ENCODE measurements at places on chromosomes 7 and 10.

- DNase-seq: peak; percentile 16
These were observed 70.2 kb downstream of the PRTFDC1 start for GRCh38 chr10:24882047-24882698.

- no peak for DNase-seq
These were observed 51.2 kb downstream of the SRPK2 start for GRCh38 chr7:105337529-105337928.

- no peak for DNase-seq
These were observed 334.1 kb downstream of the GLRX3 start for GRCh38 chr10:130470286-130470685.

- no peak for DNase-seq
These were observed 51.6 kb upstream of the PAX2 start for GRCh38 chr10:100693821-100694220.

DNA sequence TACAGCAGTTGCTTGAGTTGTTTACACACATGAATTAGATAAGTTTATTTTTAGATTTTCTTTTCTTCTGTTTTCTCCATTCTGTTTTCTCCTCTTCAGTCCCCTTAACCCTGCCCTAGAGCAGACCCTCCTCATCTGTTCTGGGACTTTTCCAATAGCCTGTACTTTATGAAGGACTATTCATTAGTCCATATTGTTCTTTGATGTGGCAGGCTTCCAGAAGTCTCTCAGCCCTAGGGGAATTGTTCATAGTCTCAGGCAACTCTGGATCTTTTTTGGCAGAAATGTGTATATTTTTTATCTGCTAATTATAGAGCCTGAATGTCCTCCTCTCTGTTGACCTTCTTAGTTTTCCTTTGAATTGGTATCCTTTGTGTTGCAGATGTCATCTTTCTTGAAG lies 25.4 kb downstream of the KAT6B start:
- DNase-seq: no peak

DNA sequence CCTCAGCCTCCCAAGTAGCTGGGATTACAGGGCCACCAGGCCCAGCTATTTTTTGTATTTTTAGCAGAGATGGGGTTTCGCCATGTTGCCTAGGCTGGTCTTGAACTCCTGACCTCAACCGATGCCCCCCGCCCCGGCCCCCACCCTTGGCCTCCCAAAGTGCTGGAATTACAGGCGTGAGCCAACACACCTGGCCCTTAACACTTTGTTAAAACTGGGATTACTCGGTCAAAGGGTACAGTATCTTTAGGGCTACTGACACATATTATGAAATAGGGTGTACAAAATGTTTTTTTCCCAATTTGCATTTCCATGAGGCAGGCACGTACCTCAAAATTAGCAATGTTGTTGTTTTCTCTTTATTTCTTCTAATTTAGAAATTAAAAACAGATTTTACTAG lies 11.5 kb downstream of the NUDT5 start:
- DNase-seq: no peak

DNA sequence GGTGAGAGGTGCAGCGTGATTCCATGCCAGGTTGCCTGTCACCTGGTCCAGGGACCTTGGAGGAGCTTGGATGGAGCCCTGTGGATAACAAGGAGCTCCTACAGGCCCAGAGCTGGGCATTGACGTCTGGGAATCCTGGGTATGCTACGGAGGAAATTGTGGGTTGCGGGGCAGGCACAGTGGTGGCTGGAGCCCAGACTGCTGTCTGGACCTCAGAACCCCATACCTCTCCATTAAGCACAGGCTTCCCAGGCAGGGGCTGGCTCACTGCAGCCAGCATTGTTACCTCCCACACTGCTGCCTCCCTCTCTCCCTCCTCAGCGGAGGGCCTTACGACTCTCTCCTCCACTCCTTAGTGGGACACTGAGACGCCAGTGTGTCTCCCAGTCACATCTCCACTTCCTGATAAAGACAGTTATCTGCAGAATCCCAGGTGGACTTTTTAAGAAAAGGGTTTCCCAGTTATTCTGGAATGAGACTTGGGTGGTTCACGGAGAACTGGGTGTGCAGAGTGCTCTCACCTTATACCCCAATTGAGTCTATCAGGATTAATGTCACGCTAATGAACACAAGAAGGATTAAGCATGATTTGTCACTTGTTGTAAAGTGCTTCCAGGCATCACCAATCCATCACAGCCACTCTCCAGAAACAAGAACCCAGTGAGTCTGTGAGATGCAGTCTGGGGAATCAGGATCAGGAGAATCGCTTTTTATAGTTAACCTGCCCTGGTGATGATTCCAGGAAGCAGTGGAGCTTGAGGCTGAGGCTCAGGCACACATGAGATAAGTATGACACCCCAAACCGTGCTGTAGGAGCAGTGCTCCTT lies 309.4 kb downstream of the RPS24 start:
- no peak for DNase-seq

GRCh38 chr10:80691441-80691840 lies 153.7 kb downstream of the SH2D4B start:
- DNase-seq: no peak

- no peak for DNase-seq
These were observed 3.7 kb downstream of the TRIL start for GRCh38 chr7:28954471-28954870.

DNA sequence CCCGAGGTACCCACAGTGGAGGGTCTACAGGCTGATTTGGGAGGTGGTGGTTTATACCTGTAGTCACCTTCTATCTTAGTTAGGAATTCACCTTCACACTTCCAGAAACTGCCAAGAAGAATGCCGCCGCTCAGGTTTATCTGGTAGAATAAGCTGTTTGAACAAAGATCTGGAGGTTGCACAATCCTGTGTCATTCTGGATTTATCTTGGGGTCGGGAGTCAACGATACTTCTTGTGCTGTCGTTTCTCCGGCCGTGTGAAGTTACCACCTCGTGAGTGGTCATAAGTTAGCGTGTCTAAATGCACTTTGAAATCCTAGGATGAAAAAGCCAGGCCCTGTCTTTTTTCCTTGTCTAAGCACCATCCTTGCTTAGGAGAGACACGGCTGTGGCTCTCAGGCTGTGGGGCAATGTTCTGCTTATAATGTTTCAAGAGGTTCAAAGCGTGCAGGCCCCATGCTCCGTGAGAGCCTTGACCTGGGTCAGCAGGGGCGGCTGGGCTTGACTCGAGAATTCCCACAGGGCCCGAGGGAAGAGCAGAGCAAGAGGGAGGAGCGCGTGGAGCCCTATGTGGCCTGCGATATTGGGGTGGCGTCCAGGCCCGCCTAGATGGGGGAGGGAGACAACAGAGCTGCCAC lies 35.5 kb downstream of the GRIFIN start:
- no peak for DNase-seq

- no peak for DNase-seq
These were observed 27.7 kb downstream of the HIP1 start for GRCh38 chr7:75711076-75711475.

GRCh38 chr10:48454302-48455054 lies 148.0 kb downstream of the MAPK8 start:
- DNase-seq: no peak

DNA sequence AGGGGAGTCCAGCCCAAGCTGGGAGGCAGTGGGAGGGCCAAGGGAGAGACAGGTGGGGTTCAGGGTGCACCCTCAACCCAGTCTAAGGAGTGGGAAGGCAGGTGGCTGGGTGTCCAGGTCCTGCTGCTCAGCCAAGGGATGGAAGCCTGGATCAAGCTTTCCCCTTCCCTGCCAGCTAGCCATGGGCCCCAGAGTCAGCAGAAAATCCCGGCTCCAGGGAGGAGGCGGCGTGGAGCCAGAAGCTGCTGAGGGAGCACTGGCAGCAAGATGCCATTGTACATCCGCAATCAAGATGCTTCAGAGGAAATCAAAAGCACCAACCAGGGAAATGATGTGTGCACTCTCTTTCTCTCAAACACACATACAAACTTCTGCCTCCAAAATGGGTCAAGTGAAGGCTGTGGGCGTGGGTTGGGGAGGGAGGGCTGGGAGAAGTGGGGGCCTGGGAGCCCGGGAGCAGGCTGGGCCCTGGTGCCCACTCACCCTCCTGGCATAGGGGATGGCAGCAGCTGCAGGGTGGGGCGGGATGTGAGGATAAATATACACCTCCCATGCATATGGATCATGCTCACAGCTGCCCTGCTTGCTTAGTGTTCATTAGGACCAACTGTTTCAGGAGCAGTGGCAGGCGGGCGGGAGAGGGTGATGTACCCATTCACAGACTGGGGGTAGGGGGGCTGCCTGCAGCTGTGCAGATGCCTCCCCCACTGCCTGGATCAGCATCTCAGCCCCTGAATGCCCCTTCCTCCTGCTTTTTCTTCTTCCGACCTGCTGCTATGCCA lies 24.2 kb downstream of the TRIM8 start:
- no peak for DNase-seq

DNA sequence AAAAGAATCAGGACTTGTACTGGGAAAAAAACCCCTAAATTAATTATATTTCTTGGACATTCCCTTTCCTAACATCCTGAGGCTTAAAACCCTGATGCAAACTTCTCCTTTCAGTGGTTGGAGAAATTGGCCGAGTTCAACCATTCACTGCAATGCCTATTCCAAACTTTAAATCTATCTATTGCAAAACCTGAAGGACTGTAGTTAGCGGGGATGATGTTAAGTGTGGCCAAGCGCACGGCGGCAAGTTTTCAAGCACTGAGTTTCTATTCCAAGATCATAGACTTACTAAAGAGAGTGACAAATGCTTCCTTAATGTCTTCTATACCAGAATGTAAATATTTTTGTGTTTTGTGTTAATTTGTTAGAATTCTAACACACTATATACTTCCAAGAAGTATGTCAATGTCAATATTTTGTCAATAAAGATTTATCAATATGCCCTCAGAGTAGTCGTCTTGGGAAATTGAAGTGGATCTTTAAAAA lies 6.6 kb downstream of the EMX2 start:
- no peak for DNase-seq

- no peak for DNase-seq
These were observed 326.3 kb downstream of the CCSER2 start for GRCh38 chr10:84654671-84655070.

GRCh38 chr7:79454361-79454960 lies 994 bp upstream of the MAGI2 start:
- no peak for DNase-seq

- DNase-seq: no peak
These were observed 1.3 kb downstream of the LIMK1 start for GRCh38 chr7:74084722-74085578.

DNA sequence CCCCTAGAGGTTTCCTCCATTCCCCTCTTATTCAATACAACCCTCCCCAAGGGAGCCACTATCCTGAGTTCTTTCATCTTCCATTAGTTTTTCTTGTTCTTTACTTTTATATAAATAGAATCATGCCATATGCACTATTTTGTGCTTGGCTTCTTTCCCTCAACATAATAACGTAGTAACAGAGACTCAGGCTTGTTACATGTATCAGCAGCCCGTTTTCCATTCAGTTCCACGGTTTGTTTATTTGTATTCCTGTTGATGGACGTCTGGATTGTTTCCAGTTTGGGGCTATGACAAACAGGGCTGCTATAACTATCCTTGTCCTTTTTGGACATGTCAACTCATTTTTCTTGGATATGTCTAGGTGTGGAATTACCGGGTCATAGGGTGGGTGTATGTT lies 264.4 kb upstream of the MKI67 start:
- no peak for DNase-seq

GRCh38 chr7:26657206-26657641 lies 207.2 kb downstream of the SKAP2 start:
- no peak for DNase-seq

GRCh38 chr10:88459530-88459929 lies 123.6 kb downstream of the RNLS start:
- DNase-seq: no peak

GRCh38 chr7:24713850-24714675 lies 43.2 kb downstream of the GSDME start:
- DNase-seq: no peak

DNA sequence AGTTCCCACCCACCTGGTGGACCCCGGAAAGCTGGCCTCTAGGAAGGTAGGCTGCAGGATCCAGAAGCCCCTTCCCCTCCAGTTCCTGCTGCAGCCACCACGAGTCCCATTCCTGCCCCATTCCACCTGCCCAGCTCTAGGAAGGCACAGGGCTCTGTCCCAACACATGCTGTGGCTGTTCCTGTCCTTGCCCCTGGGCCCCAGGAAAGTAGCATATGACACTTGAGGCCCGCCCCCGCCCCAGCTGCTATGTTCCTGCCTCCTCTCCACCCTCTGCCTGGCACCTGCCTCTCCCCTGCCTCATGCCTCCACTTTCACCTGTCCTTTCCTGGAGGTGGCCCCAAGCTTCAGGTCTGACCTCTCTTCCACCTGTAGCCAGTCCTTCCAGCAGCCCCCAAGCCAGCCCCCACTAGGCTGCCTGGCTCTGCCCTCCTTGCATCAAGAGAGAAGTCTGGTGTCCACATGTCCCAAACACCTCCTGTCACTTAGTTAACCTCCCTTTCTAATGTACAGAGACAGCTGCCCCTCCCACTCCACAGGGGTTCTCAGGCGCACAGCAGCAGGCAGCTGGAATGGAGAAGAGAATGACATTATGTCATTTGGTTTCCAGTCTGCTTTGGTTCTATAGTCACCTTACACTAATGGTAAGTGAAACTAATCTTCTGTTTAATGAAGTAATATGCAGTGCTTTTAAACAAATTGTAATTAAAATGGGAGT lies 22.7 kb downstream of the YKT6 start:
- no peak for DNase-seq

DNA sequence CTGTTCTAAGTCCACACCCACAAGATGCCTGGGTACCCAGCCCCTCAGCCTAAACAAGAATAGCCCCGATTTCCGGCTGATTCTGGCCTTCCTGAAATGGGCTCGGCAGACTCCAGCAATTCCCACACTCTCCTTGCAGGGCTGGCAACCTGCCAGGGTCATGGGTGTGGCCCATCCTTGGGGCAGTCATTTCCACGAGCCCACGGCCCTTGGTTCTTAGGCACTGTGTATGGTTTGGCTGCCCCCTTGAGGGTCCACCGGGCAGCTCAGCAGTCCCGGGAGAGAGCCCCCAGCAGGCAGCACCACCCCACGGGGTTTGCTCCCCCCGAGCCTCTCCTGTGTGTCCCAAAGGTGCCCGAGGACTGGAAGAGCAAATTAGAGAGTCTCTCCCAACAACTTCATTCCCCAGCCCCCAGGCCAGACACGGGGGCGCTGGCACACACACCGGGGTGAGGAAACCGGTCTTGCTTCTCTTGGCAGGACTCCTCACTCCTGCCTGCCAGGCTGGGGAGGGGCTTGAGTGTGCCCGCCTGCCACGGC lies 142.2 kb downstream of the EMX2 start:
- DNase-seq: no peak

DNA sequence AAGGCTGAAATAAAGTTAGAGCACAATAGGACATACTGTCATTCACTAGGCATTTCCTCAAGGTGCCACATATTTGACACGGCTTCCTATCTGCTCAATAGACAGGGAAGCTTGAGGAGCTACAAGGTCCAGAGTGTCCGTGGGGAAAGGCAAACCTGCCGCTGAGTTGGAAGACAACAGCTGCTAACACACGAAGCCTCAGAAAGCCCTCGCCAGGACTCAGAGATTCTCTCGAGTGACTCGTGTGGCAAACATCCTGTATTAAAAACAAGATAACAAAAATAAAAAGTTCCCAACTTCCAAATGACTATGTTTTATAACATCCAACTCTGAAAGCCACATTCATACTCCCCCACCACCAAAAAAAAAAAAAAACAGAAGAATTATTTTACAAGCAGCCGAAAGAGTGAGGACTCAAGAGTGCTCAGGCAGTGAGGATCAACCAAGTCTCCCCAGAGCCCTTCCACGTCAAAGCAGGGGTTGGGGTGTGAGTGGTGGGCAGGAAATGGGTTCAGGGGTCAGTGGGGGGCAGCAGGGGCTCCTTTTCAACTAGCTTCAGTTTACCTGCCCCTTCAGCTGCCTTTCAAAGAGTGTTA lies 67.6 kb downstream of the STK17A start:
- DNase-seq: no peak

Data from CD14-positive monocyte (primary cell).